SK-N-DZ (cell line): ENCODE measurements at places on chromosomes 11 and 22.

DNA sequence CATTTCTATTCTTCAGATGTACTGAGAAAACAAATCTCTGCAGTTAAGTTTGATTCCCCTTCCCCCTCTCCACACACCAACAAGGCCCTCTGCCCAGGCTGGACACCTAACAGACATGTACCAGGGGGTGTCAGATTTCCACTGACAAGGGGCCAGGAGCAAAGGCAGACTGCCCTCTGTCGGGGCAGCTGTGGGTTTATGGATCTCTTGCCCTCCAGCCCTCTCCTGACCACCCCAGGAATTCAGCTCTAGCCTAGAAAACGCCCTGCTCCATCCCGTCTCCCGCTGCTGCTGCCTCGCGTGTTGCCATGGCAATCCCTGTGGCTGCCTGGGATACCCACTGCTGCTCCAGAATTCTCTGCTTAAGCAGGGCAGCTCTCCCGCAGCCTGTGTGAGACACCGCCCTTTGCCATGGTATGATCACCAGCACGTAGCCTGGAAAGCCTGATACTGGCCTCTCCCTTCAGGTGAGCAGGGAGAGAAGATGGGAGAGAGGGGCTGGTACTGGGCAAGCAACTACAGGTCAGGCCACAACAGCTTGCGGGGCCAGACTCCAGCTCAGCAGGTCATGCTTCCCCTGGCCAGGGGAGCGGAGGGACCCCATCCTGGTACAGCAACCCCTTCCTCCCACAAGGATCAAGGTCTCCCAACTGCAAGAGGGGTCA lies 41.6 kb downstream of the BUD13 start:
- peak; percentile 32 for DNase-seq

DNA sequence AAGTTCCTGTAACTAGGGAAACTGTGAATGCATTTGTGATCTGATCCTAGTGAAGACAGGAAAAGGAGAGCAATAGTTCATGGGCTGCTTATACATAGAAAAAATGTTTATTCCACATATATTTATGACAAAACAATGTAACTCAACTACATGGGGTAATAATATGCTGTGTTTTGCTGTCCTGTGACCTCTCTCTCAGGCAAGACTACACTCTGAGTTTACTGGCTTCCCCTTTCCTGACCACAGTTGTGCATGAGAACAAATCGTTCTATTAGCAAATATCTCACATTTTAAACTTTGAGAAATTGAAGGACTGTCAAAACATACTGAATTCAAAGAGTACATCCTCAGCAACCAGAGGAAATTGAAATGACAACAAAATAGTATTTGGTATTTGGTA lies 161.9 kb upstream of the TRPC6 start:
- DNase-seq = no peak

- DNase-seq = no peak
Measured at GRCh38 chr22:48389916-48390315, 1437.8 kb downstream of the BRD1 start.

GRCh38 chr22:19819911-19820879 lies 34.5 kb downstream of the GNB1L start:
- DNase-seq = no peak

DNA sequence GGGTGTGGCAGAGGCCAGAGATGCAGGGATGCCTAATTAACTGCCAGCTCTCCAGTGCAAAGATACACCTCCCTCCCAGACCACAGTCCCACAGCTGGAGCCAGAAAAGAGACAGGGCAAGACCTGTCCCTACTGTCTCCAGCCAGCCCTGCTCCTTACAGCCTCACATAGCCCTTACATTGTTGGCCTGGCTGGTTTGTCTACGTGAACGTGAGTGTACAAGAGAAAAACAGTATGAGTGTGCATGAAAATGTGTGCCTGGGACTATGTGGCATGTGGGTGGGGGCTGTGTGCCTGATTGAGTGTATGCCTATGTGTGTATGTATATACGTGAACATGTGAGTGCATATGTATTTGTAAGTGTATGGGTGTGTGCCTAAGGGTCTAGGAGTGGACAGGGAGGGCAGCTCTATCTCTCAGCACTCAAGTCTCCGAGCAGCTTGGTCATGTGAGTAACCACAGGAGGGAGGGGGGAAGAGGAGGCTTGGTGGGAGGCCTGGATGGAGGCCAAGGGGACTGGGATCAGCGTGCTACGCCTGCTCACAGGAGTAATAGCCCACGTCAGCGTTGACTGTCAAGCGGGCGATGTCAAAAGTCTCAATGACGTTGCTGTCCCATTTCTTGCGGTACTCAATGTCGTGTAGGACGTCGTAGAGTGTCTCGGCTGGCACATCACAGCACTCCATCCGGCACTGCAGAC lies 6.6 kb upstream of the ARAP1 start:
- no peak for DNase-seq

- no peak for DNase-seq
Measured at GRCh38 chr11:1402355-1403077, 12.8 kb downstream of the BRSK2 start.

DNA sequence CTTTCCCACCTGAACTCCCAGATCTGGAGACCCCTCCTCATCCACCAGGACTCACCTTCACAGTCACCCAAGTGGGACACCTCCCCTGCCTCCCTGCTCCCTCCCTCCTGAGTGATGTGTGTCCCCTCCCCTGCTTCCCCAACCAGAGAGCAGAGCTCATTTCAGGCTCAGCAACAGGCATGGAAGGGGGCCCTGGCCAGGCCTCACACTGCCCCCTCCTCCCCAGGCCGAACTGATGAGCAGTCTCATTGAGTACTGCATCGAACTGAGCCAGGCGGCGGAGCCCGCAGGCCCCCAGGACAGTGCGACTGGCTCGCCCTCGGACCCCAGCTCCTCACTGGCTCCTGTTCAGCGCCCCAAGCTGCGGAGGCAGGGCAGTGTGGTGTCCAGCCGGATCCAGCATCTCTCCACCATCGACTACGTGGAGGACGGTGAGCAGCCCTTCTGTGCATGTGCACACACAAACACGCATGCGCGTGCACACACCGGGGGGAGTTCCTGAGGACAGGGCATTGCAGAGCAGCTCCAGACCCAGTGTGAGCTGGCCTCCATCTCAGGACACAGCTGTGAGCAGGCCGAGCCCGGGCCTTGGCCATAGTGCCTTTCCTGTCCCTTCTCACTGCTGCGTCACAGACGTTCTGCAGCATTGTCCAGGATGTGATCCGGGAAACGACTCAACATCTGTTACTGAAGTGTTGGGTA lies 17.8 kb upstream of the NEAT1 start:
- DNase-seq = no peak

- DNase-seq = peak; percentile 54
Measured at GRCh38 chr11:13238879-13239514, 38.6 kb upstream of the BMAL1 start.

DNA sequence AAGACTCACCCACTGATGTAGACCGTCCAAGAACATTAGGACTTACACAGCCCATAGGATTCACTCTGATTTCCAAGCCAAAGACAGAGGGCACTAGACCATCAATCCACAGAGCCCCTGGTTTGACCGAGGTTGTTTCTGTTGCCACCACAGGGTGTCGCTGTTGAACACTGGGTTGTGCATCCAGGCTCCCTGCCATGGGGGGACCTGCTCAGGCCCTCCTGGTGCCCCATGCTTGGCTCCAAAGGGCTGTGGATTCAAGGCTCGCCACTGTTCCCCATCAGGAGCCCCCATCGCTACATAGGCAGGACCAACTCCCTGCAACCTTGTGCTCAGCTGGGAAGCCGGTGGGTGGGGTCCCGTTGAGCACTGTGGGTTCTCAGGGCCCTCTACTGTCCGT lies 128.0 kb upstream of the ANO1 start:
- DNase-seq = no peak

- no peak for DNase-seq
Measured at GRCh38 chr11:43399983-43400630, 41.4 kb downstream of the TTC17 start.

GRCh38 chr22:49051491-49052022 lies 776.1 kb downstream of the BRD1 start:
- DNase-seq = no peak

DNA sequence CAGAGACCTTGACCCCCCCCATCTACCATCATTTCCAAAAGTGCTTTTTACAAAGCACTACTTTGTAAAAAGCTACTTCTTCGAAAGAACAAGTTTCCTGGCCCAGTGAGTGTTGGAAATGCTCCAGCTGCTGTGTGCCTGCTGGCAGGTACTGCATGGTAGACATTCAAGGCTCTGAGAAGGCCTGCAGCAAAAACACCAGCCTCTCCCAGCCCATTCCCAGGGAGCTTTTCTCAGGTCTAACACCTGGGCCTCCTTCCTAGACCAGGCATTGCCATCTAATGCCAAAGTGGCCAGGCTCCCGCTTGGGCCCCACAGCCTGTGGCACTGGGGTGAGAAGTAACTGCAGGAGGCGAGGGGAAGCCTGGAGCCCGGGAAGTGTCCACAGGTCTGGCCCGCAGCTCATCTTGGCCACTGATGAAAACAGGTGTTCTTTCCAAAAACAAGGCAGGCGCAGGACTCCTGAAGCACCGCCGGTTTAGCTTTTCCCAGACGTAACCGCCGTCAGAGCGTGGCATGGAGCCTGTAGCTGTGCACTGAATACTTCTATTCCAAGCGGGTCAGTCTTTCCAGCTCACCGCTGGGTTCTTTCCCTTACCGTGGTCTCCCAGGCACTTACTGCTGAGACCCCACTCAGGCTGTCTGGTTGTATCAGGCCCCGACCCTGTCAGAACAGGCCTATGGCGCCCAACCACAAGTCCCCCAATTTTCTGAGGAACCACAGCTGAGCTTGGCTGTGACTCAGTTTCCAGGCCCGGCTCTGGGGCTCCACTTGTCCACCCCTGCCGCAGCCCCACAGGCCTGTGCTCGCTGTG lies 1.2 kb upstream of the TCIRG1 start:
- DNase-seq = no peak

- no peak for DNase-seq
Measured at GRCh38 chr11:82523141-82523540, 210.5 kb downstream of the FAM181B start.

- DNase-seq = no peak
Measured at GRCh38 chr11:74566146-74566960, 26.0 kb upstream of the POLD3 start.

DNA sequence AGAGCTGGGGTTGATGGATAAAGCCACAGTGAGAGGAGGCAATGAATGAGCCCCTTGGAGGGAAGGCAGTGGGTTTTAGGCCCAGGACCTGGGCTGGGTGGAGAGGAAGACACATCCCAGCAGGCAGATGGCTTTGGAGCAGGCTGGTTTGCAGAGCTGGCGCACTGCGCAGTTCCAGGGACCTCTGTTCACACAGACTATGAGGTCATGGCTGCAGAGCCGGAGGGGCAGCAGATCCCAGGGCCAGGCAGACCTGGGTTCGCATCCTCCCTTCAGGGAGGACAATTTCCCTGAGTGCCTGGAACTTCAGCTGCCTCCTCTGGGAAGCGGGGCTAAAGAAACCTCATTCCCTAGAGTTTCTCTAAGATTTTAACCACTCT lies 28.2 kb upstream of the DGKZ start:
- DNase-seq = no peak

- no peak for DNase-seq
Measured at GRCh38 chr22:48359613-48359965, 1468.1 kb downstream of the BRD1 start.

GRCh38 chr22:42439821-42440674 lies 7.8 kb upstream of the NFAM1 start:
- DNase-seq = no peak

- no peak for DNase-seq
Measured at GRCh38 chr22:32396746-32397145, 15.3 kb downstream of the RTCB start.

GRCh38 chr11:125481531-125481930 lies 14.5 kb downstream of the FEZ1 start:
- no peak for DNase-seq

DNA sequence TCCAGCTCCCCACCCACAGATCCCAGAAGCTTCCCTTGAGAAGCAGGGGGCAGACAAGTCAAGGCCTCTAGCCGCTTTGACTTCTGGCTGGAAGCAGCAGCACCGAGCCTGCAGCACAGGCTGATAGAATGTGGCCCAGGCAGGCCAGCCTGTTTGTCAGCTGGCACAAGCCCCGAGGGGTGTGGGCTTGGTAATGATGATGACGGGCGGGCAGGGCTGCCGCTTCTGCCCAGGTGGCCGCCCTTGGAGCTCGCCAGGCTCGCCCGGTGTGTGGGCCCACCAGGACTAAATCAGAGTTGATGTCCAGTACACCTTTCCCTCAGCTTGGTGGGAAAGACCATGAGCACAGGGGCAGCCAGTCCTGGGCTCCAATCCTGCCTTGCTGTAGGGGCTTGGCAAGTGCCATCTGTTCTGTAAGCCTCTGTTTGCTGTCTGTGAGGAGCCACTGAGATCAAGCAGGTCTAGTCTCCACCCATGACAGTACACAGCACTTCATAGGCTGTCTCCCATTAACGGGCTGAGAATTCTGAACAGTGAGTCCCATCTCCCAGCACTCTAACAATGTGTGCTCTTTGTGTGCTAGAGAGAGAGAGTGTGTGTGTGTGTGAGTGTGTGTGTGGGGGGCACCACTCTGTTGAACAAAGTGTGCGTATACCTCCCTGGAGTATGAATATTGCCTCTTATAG lies 26.8 kb downstream of the MICAL2 start:
- DNase-seq = no peak

GRCh38 chr11:76239483-76240160 lies 33.3 kb upstream of the WNT11 start:
- DNase-seq = no peak

GRCh38 chr22:41406410-41406809 lies 24.7 kb downstream of the TEF start:
- DNase-seq = no peak

DNA sequence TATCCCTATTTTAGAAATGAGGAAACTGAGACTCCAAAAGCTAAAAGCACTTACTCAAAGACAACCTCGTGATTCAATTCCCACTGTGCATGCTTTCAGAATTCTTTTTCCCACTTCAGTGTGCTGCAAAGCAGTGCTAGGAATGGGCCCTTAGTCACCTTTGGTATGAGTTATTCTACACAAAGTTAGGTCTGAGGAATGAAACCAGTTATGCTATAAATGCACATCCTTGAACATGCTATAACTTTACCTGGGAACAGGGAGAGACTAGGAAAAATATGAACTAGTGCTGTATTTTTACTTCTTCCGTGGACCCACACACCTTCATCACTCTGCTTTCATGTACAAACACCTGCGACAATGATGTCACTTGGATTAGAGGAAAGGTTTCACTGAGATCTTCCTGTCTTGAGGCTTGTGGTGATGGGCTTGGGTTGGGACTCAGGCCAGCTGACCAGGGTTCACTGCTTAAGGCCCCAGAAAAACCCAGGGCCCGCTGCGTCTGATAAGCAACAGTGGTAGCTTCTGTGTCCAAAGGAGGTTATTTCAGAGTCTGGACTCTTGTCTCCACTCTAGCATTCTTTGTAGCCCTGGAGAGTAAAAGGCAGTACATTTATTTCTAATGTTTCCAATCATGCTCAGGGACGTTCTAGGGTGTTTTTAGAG lies 81.6 kb downstream of the ZC3H12C start:
- DNase-seq = no peak

DNA sequence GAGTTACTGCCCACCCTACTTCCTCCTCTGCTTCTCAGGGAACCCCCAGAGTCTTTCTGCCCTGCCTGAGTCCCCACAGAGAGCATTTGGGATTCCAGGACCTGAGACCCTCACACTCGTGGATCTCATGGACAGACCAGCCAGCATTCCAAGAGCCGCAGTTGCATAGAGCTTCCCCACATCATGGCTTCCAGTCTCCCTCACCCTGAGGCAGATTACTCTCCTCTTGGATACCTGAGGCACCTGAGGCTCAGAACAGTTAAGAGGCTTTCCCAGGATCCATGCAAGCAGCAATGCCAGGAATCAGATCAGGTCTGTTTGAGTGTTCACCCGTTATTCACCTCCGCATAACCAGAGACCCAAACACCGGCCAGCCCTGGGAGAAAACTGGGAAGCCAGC lies 102.2 kb downstream of the TRIM29 start:
- DNase-seq = no peak
